ENCODE measurements at places on chromosomes 16 and 17.

- no peak for DNase-seq
These were observed 18.8 kb downstream of the RPH3AL start for GRCh38 chr17:333626-334396.

DNA sequence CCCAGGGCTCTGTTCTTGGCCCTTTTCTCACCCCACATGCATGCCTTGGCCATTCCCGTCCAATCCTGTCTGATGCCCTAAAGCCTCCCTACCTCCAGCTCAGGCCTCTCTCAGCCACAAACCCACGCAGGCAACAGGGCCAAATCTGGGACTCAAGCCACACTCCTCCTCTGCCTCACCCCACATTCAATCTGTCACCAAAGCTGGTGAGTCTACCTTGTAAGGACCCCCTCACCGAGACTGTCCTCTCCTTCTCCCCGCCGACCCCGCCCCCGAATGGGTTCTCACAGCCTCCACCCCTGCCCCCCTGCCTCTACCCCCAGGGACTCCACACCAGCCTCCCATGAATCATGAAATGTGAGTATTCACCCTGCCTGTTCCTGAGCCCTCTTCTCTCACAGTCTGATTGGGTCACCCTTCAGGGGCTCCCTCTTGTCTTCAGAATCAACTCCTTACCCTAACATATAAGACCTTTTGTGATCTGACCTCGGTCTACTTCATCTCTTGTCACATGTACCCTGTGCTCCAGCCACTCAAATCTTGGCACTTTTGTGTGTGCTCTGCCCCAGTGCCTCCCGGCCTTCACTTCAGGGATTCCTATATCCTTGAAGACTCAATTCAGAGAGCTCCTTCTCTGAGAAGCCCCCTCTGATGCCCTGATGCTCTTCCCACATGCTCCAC is 10.7 kb downstream of the EPOP start:
- DNase-seq, result no peak

DNA sequence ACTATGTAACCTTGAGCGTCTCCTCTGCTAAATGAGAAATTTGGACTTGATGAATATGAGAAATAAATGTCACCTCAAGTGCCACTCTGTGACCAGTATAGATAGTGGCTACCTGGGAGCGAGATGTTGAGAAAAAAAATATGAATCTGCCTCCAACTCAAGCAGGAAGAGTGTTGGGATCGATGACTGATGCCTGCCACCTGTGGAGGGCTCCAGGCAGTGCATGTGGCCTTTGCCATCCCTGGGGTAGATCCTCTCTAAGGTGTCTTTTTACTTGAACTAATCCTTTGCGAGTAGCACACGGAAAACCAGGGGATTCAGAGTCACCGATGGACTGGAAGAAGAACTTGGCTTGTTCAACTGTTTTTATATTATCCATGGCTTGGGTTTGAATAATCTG is 9.4 kb downstream of the CCDC182 start:
- DNase-seq, result no peak

DNA sequence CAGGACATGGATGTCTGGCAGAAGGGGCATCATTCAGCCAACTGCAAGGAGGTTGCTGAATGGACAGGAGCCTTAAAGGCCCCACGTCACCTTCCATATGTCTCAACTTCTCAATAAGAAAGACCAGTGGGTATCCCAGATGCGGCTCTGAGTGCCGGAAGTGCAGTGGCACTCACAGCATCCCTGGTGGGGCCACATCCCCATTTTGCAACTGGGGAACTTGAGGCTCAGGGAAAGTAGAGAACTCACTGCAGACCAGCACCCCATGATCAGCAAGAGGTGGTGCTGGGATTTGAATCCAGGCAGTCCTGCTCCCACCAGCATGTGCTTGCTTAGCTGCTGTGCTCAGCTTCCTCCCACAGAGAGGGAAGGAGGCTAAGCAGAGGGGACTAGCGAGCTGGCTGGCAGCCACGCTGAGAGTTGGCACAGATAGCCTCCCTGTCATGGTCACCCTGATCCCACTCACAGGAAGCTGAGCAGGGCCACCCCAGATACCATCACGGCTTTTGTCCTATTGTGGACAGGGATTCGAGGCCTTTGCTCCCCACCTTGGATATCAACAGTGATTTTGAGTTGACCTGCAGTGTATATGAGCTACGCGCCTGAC is 294.2 kb upstream of the FOXF1 start:
- no peak for DNase-seq

DNA sequence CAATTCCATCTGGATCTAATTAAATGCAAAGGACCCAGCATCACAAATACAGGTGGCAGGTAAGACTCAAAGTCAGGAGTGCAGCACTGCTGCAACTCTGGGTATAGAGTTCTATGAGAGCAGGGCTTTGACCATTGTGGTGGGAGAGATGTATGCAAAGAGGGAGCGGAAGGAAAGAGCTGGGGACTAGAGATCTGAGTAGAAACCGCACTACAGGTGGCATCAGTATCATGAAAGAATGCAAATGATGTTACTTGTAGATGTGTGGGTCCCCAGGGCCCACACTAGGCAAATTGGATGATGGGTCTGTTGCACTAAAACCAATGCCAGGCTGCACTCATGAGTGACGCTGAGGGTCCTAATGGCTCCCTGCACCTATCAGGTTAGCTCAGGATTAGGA is 287.1 kb upstream of the ASIC2 start:
- DNase-seq, result no peak

DNA sequence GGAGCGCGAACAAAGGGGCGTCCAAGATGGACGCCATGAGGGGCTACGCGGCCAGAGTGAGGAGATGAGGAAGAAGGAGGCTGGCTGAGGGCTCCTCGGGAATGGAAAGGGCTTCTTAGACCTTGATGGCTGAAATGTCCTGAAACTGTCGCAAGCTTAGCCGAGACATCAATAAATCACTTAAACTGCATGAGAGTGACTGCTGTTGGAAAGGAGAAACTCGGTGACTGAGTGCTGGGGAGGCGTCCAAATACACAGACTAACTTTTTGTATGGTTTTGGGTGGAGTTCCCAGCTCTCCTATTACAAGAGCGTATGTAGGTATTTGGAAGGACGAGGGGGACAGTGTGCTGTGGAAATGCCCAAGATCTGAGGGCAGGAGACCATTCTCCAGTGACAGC is 1.4 kb upstream of the GEMIN4 start:
- DNase-seq, result no peak

DNA sequence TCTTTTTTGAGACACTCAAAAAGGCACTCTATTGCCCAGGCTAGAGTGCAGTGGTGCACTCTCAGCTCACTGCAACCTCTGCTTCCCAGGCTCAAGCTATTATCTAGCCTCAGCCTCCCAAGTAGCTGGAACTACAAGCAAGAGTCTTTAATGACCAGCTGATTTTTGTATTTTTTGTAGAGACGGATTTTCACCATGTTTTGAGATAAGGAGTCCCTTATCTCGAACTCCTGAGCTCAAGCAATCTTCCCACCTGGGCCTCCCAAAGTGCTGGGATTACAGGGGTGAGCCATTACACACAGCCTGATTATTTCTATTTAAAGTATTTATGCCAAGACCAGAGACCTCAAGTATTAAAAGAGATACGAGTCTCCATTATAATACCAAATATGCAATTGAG is 566.1 kb upstream of the CA10 start:
- no peak for DNase-seq

DNA sequence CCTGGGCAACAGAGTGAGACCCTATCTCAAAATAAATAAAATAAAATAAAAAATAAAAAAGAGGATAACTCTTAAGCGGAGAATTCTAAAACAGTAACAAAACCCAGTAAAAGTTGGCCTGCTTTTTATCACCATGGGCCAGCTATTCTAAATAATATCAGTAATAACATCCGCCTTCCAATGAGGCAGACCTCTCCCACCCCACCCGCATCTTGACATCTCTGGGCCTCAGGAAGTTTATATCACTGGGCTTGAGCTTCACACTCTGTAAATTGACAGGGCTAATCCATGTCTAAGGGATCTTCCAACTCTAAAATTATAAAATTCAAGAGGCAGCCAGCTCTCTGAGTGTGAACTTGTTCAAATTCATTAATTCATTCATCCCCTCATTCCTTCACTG is 82.9 kb upstream of the MTMR4 start:
- no peak for DNase-seq

- DNase-seq, result no peak
These were observed 50.1 kb downstream of the BRIP1 start for GRCh38 chr17:61813211-61813610.

GRCh38 chr17:22158364-22158763 is 466.0 kb downstream of the KCNJ18 start:
- DNase-seq, result no peak

GRCh38 chr17:33902901-33903449 is 352.1 kb upstream of the CCL2 start:
- no peak for DNase-seq

Measured in right lung (tissue), 10 donors.